ENCODE measurements at places on chromosomes 7 and 10.

DNA sequence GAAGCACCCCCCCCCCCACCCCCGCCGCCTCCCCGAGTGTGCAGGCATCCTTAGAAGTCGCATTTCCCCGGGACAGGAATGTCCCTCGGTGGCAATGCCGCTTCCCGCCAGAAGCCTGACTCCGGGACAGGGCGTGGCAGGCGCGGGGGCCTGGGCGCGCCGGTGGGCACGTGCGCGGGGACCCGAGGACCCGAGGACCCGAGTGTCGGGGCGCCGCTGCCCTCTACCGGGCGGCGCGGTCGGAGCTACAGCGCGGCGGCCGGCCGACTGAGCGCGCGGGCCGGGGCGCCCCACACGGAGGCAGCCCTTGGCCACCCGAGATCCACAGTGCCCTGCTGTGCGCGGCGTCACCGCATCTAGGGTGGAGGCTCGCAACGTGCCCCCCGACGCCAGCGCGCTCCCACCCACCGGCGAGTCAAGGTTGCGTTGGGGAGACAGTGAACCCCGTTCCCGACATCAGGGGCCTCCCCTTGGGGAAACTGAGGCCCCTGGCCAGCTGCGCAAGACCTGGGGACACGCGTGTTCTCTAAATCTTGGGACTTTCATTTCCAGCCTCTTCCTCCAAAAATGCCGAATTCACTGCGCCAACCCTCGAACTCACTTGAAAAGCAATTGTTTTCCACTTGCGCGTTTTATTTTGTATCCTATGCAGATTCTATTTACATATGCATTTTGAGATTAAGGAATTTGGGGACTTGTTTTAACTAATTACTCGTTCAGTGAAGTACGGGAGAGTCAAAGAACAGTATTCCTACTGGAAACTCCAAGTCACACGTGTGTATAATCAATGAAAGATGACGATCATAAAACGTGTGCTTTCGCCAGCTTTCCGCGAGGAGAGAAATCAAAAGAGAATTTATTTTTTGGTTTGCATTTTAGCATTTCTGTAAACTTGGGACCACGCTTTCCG is 3.1 kb upstream of the CUX1 start:
- DNase-seq, result peak; percentile 53

- DNase-seq, result no peak
Measured at GRCh38 chr7:35762781-35763180, 38.1 kb upstream of the SEPTIN7 start.

- DNase-seq, result no peak
Measured at GRCh38 chr7:70571403-70571934, 560.5 kb upstream of the GALNT17 start.

GRCh38 chr10:132252412-132252811 is 55.3 kb downstream of the STK32C start:
- DNase-seq, result no peak

- DNase-seq, result no peak
Measured at GRCh38 chr10:118163217-118163616, 116.5 kb upstream of the RAB11FIP2 start.

- no peak for DNase-seq
Measured at GRCh38 chr10:78774999-78775711, 293.6 kb upstream of the ZMIZ1 start.

GRCh38 chr10:86070278-86070677 is 296.3 kb downstream of the GRID1 start:
- no peak for DNase-seq

GRCh38 chr10:33412653-33413361 is 78.3 kb upstream of the NRP1 start:
- DNase-seq, result peak; percentile 98

GRCh38 chr7:2607923-2608904 is 23.6 kb upstream of the TTYH3 start:
- no peak for DNase-seq

- no peak for DNase-seq
Measured at GRCh38 chr7:55072251-55072650, 53.4 kb downstream of the EGFR start.

DNA sequence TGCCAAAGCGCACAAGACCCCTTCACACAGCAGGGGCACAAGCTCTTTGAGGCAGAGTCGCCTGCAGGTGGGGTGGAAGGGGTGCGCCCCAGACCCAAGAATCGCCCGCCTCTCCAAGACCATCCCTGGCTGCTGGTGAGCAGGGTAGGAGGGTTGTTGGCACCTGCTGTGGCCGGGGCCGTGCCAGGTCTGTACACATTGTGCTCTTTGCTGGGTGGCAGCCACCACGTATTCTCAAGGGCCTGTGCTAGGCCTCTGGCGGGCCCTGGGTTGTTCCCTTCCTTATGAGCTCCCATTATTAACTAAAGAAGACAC is 84.4 kb downstream of the LHPP start:
- no peak for DNase-seq

GRCh38 chr10:79431891-79432831 is 13.3 kb downstream of the ZCCHC24 start:
- DNase-seq, result no peak

GRCh38 chr7:370775-371118 is 80.8 kb downstream of the FOXL3 start:
- DNase-seq, result no peak

- DNase-seq, result peak; percentile 15
Measured at GRCh38 chr7:116403265-116403664, 96.3 kb upstream of the CAV2 start.

GRCh38 chr7:43781726-43782607 is 23.5 kb downstream of the BLVRA start:
- peak; percentile 61 for DNase-seq

GRCh38 chr7:552868-553635 is 33.4 kb upstream of the PDGFA start:
- DNase-seq, result no peak

GRCh38 chr10:31789555-31789954 is 139.1 kb downstream of the ARHGAP12 start:
- DNase-seq, result no peak

GRCh38 chr7:24755541-24756407 is 1.5 kb downstream of the GSDME start:
- peak; percentile 62 for DNase-seq

DNA sequence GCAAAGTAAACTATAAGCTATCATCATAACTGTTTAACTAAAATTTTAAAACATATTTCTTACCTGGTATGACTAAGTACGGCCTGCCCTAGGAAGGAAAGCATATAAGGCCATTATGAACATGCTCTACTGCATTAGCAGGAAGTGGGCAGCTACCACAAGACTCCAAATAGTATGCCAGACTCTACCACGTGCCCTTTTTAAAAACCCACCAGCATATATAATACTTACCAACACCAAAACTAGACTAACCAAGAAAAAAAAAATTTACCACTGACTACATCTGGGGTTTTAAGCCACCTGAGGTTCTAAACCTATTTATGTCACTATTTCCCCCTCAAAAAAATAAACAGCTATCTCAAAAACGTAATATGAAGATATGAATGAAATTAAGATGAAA is 30.1 kb downstream of the NUDCD3 start:
- DNase-seq, result no peak

- no peak for DNase-seq
Measured at GRCh38 chr7:43669286-43670081, 59.8 kb downstream of the COA1 start.

GRCh38 chr7:1030444-1031070 is 13.8 kb upstream of the GPR146 start:
- DNase-seq, result no peak

GRCh38 chr7:45402480-45403218 is 171.5 kb upstream of the ADCY1 start:
- peak; percentile 85 for DNase-seq

DNA sequence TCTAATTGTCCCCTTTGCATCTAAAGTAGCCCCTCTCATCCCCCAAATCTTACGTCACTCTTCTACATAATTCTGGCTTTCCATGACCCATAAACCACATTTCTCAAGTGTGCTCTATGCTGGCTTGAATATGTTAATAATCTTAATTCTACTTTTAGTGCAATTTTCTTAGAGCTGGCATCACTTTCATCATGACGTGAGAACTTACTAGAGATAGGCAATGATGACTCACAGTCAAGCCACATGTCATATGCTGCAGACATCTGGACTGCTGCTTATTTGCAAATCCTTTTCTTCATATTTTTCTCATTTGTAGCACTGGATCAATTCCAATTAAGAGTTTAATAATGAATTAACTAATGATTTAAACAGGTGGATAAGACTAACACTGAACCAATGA is 260.7 kb upstream of the PRKCQ start:
- peak; percentile 76 for DNase-seq

- DNase-seq, result no peak
Measured at GRCh38 chr10:47021850-47022249, 110.6 kb downstream of the PTPN20 start.

DNA sequence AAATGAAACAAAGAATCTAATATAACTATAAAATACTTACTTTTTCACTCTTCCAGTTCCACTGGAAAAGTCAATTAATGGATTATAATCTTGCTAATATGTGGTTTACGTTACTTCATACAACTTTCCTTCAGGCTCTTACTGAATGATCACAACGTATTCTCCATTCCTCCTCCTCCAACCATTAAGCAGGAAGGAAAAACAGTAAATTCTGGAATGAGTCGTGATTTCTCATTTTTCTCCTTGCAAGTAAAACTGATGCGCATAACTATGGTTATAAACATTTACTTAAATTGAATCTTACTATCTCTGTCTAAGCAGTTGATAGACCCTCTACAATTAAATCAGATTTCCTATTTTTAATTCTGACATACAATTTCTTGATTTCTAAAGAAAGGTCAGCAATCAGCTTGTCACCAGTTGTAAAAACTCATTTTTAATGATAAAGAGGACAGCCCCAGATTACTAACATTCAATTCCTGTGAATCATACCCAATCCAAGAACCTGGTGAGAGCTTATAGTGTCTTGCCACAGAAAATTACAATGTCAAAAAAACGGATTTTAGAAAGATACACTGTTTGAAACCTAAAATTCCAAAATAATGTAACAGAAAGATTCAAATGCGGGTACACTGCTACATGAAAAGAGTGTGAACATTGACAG is 64.3 kb downstream of the EZH2 start:
- peak; percentile 31 for DNase-seq

DNA sequence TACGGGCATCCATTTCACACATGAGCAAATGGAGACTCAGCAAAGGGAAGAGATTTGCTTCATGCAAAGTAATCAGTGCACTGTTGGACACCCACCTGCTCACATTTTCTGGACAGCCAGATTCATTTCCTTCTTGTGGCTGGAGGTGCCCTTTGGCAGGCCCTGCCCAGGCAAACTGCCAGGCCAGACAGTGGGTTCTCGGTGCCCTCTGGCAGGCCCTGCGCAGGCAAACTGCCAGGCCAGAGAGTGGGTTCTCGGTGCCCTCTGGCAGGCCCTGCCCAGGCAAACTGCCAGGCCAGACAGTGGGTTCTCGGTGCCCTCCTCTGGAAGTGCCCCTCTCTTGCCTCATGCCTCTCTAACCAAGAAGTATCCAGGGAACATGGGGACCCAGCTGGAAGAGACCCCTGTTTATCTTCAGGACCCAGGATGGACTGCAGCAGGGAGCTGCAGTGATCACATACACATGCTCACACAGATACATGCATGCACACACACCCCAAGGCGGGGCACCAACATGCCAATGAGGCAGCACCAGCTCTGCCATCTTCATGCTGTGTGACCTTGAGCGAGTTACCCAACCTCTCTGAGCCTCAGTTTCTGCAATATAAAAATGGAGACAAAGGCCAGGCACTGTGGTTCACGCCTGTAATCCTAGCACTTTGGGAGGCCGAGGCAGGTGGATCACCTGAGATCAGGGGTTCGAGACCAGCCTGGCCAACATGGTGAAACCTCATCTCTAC is 67.1 kb downstream of the OAT start:
- no peak for DNase-seq

GRCh38 chr10:69728335-69728870 is 73.3 kb upstream of the COL13A1 start:
- DNase-seq, result no peak

Measured in HCEC 1CT (cell line).